Effector memory CD4-positive, alpha-beta T cell (primary cell): ENCODE measurements at places on chromosomes 3 and 15.

- no peak for DNase-seq
Observed at GRCh38 chr3:42369304-42369703, 41.1 kb downstream of the LYZL4 start.

DNA sequence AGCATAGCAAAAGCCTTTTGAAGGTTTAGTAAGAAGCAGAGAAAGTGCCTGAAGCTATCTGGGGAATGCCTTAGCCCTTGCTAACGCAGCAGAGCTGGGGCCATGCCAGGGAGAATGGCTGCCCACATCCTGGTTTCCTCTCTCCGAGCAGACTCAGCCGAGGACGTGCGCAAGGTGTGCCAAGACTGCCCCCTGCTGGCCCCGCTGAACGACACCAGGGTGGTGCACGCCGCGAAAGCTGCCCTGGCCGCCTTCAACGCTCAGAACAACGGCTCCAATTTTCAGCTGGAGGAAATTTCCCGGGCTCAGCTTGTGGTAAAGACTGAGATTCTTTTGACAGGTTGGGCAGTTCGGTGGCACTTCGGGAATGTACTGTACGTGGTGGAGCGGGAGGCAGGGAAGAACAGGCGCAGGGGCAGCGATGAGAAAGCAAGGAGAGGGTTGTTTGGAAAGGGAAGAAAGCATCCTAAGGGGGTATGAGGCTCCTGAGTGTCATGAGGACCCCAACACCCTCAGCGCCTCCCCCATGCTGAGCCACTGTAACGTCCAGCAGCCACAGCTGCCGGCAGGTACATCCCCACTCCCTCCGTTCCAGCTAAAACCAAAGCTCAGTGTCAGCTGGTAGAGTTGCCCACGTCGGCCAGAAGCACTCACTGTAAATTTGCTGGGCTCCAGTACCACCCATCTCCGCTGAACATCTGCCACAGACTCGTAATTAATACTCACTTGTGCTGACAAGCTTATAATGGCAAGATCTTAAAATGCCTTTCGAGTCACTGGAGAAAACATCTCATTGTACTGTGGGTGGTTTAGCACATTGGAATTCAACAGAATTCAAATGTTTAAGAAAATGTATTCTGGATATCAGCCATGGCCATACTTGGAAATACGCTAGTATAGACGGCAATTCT, 4.4 kb downstream of the AHSG start:
- peak; percentile 69 for DNase-seq

GRCh38 chr3:186216900-186217819, 108.3 kb upstream of the ETV5 start:
- no peak for DNase-seq

DNA sequence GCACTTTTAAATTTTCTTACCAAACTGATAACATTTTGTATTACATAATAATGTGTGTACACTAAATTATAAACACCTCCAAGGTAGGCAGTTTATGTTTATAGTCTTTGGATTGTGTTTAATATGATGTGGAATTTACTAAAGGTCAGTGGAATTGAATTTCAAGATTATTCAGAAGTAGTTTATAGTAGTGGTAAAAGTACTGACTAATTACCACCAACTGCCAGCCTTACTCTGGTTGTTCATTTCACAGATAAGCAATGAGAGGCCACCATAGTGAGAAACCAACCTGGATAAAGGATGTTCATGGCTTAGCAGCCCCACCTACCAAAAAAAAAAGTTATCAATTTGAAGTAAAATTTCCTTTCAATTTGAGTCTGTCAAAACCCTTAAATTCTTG, 54.0 kb upstream of the EIF5A2 start:
- DNase-seq: no peak

DNA sequence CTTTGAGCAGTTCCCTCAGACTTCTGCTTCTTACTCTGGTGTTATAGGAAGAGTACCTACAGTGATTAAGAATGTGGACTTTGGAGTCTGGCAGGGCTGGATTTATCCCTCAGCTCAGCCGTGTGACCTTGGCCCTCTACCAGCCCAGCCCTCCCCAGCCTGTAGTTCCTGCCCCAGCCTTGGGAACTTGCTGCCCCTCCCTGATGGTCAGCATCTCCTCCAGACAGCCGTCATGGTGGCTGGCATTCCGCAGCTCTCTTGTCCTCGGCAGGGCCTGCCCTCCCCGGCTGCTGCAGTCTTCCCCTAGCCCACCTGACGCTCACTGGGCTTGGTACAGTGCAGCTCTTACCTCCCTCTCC, 21.9 kb upstream of the CPNE9 start:
- DNase-seq: no peak

DNA sequence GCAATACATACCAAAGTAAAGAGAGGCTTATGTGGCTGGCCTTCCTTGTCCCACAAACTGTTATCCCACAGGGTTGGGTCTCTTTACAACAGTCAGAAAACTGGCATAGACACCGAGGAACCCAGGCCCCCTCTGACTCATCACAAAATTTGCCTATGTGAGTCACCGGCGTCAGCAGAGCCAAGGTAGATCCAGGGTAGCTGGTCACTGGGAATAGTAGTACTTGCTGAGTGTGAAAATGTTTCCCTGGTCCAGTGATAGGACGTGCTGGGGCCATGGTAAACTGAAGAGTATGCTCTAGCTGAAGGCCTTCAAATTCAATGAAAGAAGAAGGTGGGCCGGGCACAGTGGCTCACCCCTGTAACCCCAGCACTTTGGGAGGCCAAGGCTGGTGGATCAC, 27.1 kb upstream of the SKIL start:
- DNase-seq: no peak

GRCh38 chr15:75952525-75952924, 48.8 kb downstream of the FBXO22 start:
- DNase-seq: no peak

DNA sequence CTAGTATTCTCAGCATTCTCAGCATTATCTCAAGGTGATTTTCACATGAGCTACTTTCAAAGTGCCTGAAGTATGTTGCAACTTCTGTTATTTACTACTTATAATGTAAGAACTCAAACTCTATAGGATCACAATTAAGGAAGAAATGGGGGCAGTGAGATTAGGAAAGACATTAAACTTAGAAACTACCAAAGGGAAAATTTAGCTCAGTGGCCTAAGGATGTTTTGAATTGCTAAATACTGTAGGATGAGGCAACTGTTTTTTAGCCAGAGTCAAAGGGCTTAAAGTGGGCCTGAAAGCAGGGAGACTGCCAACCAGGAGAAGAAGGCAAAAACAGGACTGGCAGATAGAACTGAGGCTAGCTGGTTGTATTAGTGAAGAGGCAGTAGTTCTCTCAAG, 55.5 kb upstream of the MBNL1 start:
- no peak for DNase-seq

DNA sequence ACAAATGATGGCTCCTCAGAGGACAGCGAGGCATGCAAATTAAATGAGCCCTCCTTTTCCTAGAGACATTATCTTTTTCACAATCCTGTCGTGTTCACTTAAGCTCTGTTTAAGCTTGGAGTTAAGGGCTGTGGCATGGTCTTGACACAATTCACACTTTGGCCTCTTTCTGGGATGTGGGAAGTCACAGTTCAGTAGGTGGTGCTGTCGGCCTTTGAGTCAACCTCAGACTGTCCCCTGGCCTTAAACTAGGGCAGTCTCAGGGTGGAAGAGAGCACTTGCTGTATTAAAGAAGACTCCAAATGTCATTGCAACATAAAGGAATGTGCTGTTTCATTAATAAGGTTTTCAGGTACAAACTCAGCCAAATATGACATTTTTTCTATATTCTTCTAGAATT, 351.0 kb downstream of the MCTP2 start:
- no peak for DNase-seq

- DNase-seq: no peak
Observed at GRCh38 chr3:35641920-35642527, 2.7 kb downstream of the ARPP21 start.

DNA sequence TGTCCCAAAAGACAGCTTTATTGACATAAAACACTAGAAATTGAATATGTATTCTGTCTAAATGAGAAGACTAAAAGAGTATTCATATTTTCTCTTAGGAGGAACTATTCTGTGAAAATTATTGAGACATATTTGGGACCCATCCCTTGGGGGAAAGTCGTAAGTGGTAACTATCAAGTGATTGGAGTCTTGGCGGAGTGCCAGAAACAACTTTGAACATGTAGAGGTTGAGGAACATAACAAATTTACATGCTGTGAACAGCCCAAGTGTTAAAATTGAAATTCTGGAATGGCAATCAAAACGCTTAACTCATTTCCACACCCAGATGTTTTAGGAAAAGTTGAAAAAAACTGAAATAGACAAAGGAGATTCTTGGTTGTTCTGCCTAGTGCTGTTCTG, 1034.6 kb downstream of the NSUN3 start:
- no peak for DNase-seq

DNA sequence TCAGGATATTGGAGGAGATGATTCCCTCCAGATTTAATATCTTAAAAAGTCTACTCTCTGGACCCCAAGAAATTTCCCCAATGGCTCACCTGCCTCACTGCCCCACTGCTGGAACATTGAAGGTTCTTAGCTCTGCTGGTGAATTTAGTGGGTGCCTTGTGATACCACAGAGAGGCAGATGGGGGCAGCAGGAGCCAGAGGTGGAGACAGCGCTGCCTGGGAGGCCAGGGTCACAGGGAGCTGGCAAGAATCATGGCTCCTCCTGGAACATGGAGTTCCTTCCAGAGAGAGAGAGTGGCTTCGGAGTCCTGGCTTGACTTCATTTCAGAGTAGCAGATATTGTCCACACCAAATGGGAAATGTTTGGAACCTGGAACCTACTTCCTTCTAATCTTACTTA, 263.5 kb upstream of the CFAP20DC start:
- no peak for DNase-seq

DNA sequence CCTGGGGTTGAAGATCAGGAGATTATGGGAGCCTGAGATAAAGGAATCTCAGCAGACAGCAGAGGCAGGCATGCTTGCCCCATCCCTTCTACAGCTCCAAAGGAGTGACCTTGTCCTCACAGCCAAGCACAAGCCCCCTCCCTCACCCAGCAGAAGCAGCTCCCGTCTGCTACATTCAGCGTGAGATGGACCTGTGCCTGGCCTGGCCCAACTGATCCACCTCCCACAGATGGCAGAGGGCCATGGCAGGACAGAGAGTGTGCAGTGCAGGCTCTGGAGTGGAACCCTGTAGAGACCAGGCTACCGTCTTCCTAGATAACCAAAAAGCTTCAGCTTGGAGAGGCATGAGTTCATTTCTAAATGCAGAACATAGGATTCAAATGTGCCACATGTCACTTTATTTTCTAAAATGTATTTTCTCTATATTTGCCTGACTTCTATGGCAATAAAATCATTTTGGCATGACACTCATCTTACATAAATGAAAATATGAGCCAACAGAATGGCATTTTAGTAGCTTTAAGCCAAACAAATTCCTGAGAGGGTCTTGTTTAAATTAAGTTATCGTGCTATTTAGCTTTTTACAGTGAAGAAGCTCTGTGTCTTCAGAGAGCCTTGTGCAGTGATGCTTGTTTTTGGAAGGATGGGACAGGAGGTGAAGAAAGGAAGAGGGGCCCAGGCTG, 43.7 kb downstream of the SLC12A8 start:
- no peak for DNase-seq

DNA sequence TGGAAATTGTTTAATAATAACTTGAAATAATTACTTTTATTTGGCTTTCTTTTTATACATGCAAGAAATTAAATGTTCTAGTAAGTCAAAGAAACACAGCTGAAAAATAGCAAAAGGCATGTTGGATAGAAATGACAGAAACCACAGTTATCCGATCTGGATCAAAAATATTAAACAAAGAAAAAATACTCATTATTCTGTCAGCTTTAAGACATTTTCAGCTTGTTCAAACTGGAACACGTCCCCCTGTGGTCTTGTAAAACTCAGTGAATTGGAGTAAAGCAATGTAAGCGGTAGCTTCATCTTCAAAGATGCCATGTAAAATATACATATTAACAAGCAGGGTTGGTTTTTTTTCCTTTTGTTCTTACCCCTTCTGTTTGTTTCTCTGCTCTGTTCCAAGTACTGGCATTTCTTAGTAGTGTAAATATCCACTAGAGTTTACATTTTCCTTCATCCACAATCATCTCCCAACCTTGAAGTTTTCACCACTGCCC, 223.4 kb downstream of the IGSF11 start:
- no peak for DNase-seq

GRCh38 chr3:52835766-52836470, 1.1 kb upstream of the MUSTN1 start:
- no peak for DNase-seq

DNA sequence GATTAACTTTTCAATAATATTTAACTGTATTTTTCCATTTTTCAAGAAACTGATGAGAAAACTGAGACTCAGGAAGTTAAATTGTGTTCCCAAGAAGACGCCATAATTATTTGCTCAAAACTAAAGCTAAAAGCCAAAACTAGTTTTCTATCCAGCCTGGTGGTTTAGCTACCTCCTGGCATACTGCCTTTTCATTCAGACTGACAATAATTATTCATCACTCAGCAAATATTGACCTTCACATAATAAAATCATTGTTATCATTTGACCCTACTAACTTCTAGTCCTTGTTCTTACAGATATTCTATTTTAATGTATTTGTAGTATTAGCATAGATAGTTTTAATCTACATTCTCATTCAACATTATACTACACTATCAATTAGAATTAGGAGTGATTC, 210.6 kb upstream of the GADL1 start:
- no peak for DNase-seq

DNA sequence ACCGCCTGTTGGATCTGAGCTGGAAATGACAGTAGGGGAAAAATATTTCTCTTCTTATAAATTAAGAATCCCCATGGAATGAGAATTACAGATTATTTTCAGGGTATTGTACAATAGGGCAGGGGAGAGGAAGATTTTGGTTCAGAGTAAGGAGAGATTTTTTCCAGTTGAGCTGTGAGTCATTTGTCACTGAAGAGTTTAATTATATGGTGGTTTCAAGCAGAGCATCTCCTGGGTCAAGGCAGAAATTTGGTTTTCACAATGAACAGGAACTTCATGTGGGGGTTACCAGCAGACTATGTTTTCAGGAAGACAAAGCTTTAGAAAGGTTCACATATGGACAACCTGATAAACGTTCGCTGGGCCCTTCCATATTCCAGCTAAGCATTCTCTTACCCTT, 182.8 kb upstream of the NR2E3 start:
- DNase-seq: no peak

GRCh38 chr3:31466866-31467265, 65.9 kb upstream of the STT3B start:
- no peak for DNase-seq

DNA sequence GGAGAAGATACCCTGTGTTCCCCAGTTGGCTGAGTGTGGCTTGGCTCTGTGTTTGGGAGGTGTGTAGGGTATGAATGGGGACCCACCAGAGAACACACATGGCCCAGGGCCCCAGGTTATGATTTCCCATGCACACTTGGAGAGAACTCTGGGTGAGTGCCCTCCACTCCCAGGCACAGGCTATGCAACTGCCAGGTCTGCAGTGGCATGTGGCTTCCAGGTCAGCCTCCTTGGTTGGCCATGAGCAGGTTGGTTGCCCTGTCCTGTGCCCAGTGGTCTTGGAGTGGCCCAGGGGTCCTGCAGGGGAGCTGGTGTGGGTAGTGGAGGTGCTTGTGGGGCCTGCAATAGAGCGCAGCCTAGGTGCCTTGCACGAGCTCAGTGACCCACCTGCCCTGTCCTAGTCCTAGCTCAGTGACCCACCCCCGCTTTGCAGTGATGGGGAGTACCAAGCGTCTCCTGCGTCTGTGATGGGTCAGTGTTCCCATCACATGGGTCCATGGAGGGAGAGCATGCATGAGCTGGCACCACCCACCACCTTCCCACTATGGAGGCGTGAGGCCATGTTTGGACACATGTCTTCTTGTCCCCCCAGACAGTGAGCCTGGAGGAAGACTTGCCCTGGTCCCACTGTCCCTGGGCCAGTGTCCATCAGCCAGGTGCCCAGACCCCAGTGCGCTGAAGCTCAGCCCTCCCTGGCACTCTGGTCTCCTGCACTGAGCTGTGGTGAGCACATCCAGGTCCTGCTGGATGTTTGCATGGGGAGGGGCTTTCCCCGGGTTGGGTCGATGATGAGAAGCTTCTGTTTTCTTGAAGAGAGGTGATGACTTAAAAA, 217.3 kb downstream of the SNRPN start:
- no peak for DNase-seq
